Activated naive CD8-positive, alpha-beta T cell treated with anti-CD3 and anti-CD28 coated beads, Interleukin-2, amount 10 ng/mL, durations not matched to agents 7 days and 5 days (primary cell): ENCODE measurements at places on chromosomes 11 and 22. TPM values are rescaled to one million over a fixed set of nuclear protein-coding genes. Genes with fewer than 3 reads are reported as not detected.
A peak's percentile ranks its signal among the peaks of the same experiment; 100 is the strongest.

- H3K4me1 ChIP-seq: peaks cover 4% of the 10 kb centered on the region
- H3K36me3 ChIP-seq: peaks cover 21% of the 10 kb centered on the region
- peak overlapping the region; percentile 32 for H3K27ac ChIP-seq
Observed at GRCh38 chr11:16759857-16760508, 21.5 kb downstream of the C11orf58 start.

GRCh38 chr11:73307323-73308002 is 613 bp upstream of the ARHGEF17 start:
- peaks cover 5% of the 10 kb centered on the region for H3K4me1 ChIP-seq
- H3K27ac ChIP-seq: peak overlapping the region; percentile 38
- H3K36me3 ChIP-seq: no peaks in the 10 kb centered on the region
- peak; percentile 94 for DNase-seq

- no peak overlapping the region for H3K4me3 ChIP-seq
- H3K36me3 ChIP-seq: no peaks in the 10 kb centered on the region
- no peak overlapping the region for H3K27ac ChIP-seq
- no peaks in the 10 kb centered on the region for H3K4me1 ChIP-seq
Observed at GRCh38 chr11:24298146-24298545, 198.7 kb upstream of the LUZP2 start.

DNA sequence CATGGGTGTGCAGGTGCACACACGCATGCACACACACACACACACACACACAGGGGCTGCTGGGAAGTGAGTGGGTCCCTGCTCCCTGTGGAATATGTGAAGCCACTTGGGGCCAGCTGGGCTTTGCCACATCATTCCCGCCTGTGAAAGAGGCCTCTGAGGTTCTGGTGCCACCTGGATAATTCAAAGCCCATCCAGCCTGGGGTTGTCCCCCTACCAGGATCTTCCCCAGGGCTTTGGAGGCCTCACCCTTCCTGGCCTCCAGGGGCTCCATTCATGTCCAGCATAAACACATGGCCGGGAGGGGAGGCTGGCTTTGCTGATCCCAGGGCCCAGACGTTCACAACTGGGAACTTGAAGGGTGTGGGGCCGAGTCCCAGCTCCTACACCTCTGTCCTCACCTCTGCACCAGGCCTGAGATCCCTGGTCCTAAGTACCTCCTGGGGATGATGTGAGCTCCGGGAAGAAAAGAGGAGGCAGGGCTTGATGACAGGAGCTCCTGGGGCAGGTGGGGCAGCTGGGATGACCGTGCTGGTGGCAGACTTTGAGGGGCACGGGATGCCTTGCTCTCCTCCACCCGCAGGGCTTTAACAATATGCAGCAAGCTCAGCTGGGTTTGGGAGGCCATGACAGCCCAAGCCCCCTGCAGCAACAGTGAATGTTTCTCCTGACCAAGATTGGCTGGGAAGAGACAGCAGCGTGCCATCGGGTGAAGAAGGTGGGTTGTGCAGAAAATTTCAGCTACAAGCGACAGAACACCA is 14.2 kb downstream of the LINC01488 start:
- no peak overlapping the region for H3K4me3 ChIP-seq
- DNase-seq: no peak
- H3K27ac ChIP-seq: no peak overlapping the region
- H3K27me3 ChIP-seq: no peaks in the 10 kb centered on the region

DNA sequence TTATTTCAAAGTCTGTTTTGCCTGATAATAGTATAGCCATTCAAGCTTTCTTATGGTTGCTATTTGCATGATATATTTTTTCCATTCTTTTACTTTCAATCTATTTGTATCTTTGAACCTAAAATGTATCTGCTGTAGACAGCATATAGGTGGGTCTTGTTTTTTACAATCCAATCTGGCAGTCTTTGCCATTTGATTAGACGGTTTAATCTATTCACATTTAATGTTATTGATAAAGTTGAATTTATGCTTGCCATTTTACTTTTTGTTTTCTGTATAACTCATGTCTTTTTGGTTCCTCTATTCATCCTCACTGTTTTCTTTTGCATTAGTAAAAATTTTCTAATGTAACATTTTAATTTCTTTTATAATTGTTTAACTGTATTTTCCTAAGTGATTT is 37.4 kb downstream of the MMP20 start:
- H3K4me1 ChIP-seq: peaks cover 6% of the 10 kb centered on the region
- H3K4me3 ChIP-seq: no peak overlapping the region
- H3K27me3 ChIP-seq: no peaks in the 10 kb centered on the region
- no peaks in the 10 kb centered on the region for H3K36me3 ChIP-seq
- no peak overlapping the region for H3K27ac ChIP-seq

DNA sequence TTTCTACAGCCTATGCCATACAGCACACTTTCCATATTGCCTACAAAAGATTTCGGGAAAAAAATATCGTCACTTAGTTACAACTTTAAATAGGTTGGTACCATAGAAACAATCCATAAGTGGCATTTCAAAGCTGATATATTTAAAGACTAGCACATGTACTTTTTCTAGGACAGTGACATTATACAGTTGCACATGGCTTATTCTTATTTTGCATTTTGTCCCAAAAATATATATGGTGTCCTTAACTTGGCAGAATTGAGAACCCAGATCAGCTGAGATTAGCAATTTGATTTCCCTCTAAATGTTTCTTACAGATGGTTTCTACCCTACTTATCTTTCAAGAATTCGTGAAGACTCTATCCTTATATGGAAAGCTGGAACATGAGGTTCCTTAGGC is 3.7 kb upstream of the TFIP11 start:
- no peak overlapping the region for H3K4me3 ChIP-seq
- H3K27me3 ChIP-seq: no peaks in the 10 kb centered on the region
- H3K27ac ChIP-seq: no peak overlapping the region

DNA sequence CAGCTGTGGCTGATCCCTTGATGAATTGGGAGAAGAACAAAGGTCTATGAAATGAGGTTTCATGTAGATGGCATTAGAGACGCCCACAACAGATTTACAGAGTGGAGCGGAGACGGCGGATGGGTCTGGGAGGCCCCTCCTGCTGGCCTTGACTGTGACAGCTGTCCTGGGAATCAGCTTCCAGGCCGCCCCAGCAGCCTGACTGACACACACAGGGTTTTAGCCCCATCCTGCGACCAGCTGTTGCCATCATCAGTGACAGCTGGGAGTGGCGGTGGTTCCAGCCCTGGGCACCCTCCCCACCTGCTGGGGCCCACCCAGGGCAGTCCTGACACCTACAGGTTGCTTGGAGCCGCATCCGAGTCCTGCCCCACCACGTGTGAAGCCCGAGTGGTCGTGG is 64.0 kb upstream of the PPP6R3 start:
- peaks cover 2% of the 10 kb centered on the region for H3K36me3 ChIP-seq
- peaks cover 2% of the 10 kb centered on the region for H3K4me1 ChIP-seq
- H3K27me3 ChIP-seq: no peaks in the 10 kb centered on the region
- DNase-seq: no peak
- no peak overlapping the region for H3K27ac ChIP-seq

GRCh38 chr11:122107566-122107965 is 8.4 kb downstream of the BLID start:
- no peaks in the 10 kb centered on the region for H3K36me3 ChIP-seq
- no peak for DNase-seq
- H3K27ac ChIP-seq: no peak overlapping the region
- H3K27me3 ChIP-seq: no peaks in the 10 kb centered on the region

DNA sequence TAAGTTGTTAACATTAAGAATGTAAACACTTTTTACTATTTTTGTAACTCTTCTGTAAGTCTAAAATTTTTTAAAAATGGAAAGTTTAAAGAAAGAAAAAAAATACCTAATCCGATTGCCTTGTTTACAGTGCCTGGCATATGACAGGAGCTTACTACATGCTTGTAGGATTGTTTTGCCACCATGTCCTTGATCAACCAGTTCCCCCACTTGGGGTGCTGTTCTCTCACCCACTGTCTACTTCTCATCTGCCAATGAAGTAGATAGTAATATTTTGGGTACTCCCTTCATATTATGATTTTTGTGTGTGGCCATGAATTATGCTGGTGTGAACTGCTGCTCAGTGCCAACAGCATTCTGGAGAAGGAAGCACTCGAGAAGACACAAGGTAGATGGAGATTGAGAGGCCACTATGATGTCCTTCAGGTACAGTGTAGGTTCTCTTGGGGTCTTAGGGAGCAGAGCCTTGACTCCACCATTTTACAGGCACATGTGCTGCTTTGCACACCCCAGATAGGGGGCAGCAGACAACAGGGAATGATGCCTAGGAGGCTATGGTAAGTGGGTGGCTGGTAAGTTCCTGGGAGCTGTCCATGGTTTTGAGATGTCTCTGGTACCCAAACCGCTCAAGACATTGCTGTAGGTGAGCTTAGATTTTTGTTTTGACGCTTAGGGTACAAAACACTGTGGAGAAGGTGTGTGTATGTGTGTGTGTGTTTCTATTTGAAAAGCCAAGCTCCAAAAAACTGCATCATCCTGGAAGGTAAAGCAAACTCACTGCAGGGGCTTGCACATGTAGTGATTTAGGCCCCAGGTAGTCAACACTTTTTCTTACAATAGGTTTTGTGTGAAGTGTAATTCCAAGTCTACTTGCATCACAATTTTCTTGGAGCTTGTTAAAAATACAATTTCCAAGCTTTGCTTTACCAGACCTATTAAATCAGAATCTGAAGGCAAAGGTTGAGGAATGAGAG is 494.5 kb upstream of the LARGE1 start:
- no peaks in the 10 kb centered on the region for H3K4me1 ChIP-seq
- H3K27me3 ChIP-seq: no peaks in the 10 kb centered on the region
- H3K27ac ChIP-seq: no peak overlapping the region
- H3K36me3 ChIP-seq: no peaks in the 10 kb centered on the region

GRCh38 chr11:116499396-116500003 is 273.3 kb downstream of the BUD13 start:
- no peak overlapping the region for H3K4me3 ChIP-seq
- H3K36me3 ChIP-seq: no peaks in the 10 kb centered on the region
- no peaks in the 10 kb centered on the region for H3K4me1 ChIP-seq
- peaks cover 45% of the 10 kb centered on the region for H3K27me3 ChIP-seq
- peak; percentile 66 for DNase-seq
- no peak overlapping the region for H3K27ac ChIP-seq

GRCh38 chr22:21052715-21053459 is 7.1 kb downstream of the LRRC74B start:
- H3K36me3 ChIP-seq: no peaks in the 10 kb centered on the region
- peaks cover 28% of the 10 kb centered on the region for H3K4me1 ChIP-seq
- peaks cover 10% of the 10 kb centered on the region for H3K27me3 ChIP-seq
- DNase-seq: no peak

- H3K27ac ChIP-seq: no peak overlapping the region
- no peaks in the 10 kb centered on the region for H3K4me1 ChIP-seq
- H3K27me3 ChIP-seq: no peaks in the 10 kb centered on the region
- H3K4me3 ChIP-seq: no peak overlapping the region
- no peak for DNase-seq
Observed at GRCh38 chr11:99739464-99740089, 718.8 kb downstream of the CNTN5 start.

DNA sequence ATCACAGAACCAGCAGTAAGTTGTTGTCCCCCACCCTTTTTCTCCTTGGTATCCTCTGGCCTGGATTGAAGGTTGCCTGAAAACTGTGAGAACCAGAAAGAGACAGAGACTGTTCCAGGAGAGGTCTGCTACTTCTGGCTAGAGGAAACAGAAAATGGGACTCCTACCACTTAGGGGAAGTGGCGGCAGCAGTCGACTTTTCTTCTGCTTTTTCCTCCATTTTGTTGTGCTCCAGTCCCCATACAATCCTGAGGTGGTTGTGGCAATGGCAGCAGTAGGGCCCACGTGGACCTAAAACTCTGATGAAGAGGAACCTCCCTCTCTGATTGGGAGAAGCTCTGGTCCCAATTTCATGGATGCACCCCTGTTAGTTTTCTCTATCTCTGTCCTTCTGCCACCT is 76.0 kb upstream of the SORL1 start:
- H3K4me3 ChIP-seq: no peak overlapping the region
- peaks cover 30% of the 10 kb centered on the region for H3K4me1 ChIP-seq
- no peak for DNase-seq
- no peaks in the 10 kb centered on the region for H3K27me3 ChIP-seq
- H3K27ac ChIP-seq: no peak overlapping the region

DNA sequence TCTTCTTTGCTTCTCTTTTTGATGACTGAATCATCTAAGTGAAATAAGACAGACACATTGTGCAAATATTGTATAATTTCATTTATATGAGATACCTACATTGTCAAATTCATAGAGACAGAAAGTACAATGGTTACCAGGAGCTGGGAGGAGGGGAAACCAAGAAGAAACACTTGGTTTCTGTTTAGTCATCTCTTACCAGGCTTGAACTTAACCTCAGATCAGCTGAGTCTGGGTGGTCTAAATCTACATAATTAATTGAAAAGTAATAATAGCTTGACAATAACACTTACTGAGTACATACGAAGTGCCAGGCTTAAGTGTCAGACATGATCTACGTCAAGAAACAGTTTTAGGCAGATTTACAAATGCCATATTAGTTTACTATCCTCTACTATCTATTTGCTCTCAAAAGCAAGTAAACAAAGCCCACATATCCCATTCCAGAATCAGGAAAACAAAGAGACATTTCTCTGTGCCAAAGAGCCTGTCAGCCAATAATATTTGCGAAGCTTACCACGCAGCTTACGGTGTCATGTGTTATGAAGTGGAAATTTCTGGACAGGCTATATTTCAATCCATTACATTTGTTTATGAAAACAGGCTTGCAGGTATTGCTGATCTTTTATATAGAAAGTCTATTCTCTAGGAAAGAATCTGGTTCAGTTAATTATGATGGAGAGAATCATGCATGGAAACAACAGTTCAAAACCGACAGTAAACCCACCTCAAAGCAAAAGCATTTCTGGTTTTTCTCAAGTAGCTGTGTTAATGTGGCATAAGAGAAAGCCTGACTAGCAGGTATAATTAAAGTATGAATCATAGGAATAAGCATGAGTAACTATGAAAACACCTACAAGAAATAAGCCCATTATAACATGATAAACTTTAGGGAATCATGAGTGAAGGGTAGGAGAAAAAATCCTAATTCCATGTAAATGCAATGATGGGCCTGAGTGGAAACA is 2.7 kb upstream of the ARHGAP42 start:
- no peak overlapping the region for H3K4me3 ChIP-seq
- H3K27ac ChIP-seq: no peak overlapping the region
- H3K36me3 ChIP-seq: no peaks in the 10 kb centered on the region
- H3K4me1 ChIP-seq: peaks cover 16% of the 10 kb centered on the region
- DNase-seq: no peak

GRCh38 chr11:33375688-33376311 is 118.6 kb downstream of the HIPK3 start:
- H3K27me3 ChIP-seq: peaks cover 47% of the 10 kb centered on the region
- no peaks in the 10 kb centered on the region for H3K36me3 ChIP-seq
- H3K4me1 ChIP-seq: no peaks in the 10 kb centered on the region
- H3K27ac ChIP-seq: no peak within 1 kb of the TSS
- H3K4me3 ChIP-seq: peak within 1 kb of the TSS; percentile 34

DNA sequence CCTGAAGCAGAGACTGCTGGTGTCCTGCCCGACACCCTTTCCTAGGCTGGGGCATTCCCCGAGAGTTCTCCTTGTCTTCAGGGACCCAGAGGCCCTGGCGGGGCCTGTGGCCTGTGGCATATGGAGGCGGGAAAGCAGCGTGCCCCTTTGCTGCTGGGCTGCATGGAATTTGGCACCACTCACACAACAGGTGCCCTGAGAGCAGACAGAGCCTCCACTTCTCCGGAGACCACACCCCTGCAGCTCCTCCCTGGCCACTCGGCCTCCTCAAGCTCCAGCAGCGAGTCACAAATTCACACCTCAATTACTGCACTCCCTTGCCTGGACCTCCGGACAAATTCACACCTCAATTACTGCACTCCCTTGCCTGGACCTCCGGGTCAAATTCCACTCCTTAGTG is 1375.2 kb downstream of the TBC1D22A start:
- DNase-seq: no peak
- no peak overlapping the region for H3K4me3 ChIP-seq
- H3K4me1 ChIP-seq: peaks cover 11% of the 10 kb centered on the region
- H3K27ac ChIP-seq: no peak overlapping the region

Gene YPEL4
- 6.9 TPM for total RNA-seq

Gene CEP126
- 1.5 TPM for total RNA-seq

Gene OR51E1
- not detected for total RNA-seq

Gene MYBPC3
- total RNA-seq: 0.11 TPM
